Immature natural killer cell (primary cell): ENCODE measurements at places on chromosomes 4 and X. TPM values are rescaled to one million over a fixed set of nuclear protein-coding genes. Genes with fewer than 3 reads are reported as not detected.

The NPY2R gene
- not detected for polyA plus RNA-seq

The USP51 gene
- not detected for polyA plus RNA-seq

The CD99 gene
- 479 TPM for polyA plus RNA-seq

The SLAIN2 gene
- 28.4 TPM for polyA plus RNA-seq

The SRPX gene
- not detected for polyA plus RNA-seq

DNA sequence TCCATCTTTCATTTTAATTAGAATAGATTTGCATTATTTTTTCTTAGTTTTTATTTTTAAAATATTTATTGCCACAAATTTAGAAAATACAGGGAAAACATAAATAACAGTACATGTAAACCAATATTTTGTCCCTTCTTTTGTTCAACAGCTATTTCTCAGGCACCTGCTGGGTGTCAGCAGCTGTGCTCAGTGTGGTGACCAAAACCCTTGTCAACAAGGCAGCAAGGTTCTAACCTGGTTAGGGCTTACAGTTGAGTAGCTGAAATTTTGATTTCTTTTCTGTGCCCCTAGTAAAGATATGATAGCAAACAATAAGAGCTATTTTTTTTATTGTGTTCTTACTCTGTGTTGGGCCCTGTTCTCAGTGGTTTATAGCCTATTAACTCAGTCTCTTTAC, 128.1 kb downstream of the PTTG2 start:
- peaks cover 26% of the 10 kb centered on the region for H3K36me3 ChIP-seq
- peaks cover 16% of the 10 kb centered on the region for H3K4me1 ChIP-seq
- no peak overlapping the region for H3K4me3 ChIP-seq
- no peaks in the 10 kb centered on the region for H3K27me3 ChIP-seq
- H3K27ac ChIP-seq: no peak overlapping the region
- DNase-seq: no peak

DNA sequence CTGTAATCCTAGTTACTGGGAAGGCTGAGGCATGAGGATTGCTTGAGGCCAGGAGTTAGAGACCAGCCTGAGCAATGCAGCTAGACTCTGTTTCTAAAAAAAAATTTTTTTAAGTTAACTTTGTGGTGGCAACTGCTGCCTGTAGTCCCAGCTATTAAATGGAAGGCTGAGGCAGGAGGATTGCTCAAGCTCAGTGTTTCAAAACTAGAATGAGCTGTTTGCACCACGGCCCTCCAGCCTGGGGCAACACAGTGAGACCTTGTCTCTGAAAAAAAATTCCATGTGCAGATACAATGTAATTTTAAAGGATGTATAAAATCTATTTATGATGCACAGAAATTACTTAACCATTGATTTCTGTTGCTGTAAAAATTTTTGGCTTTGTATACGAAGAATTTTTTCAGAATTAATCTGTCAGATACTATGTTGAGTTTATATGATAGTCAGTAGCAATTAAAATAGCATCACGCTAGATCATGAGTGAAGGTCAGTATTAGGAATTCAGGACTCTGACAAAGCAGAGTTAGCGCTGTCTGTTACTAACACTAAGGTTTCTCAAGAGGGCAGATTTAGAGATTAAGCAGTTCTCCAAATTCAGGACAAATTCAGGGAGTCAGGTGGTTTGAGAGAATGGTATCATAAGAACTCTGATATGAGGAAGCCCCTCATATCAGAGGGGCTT, 8.3 kb upstream of the AGA start:
- H3K27me3 ChIP-seq: no peaks in the 10 kb centered on the region
- peaks cover 6% of the 10 kb centered on the region for H3K36me3 ChIP-seq
- H3K4me1 ChIP-seq: peaks cover 10% of the 10 kb centered on the region
- no peak for DNase-seq
- no peak overlapping the region for H3K27ac ChIP-seq

- no peak overlapping the region for H3K27ac ChIP-seq
- no peaks in the 10 kb centered on the region for H3K4me1 ChIP-seq
- no peak overlapping the region for H3K4me3 ChIP-seq
- peaks cover 6% of the 10 kb centered on the region for H3K27me3 ChIP-seq
Observed at GRCh38 chr4:52704133-52704532, 45.0 kb upstream of the USP46 start.

DNA sequence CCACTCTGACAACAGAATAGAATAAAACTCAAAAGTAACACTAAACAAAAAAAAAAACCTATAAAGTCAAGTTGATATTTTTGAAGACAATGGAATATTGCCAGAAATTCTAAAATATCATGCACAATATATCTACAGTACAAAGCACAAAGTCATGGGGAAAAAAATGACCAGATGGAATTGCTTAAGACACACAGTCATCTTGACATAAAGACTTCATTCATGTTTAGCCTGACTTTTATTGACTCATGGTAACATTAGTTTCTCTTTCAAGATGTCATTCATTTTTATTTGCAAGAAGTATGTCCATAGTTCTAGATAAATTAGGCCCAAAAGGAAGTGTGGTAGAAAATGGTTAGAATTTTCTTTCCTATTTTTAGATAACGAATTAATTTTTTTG, 259.1 kb downstream of the CAMK2D start:
- H3K4me1 ChIP-seq: peaks cover 7% of the 10 kb centered on the region
- peaks cover 36% of the 10 kb centered on the region for H3K36me3 ChIP-seq
- no peak overlapping the region for H3K27ac ChIP-seq
- no peak overlapping the region for H3K4me3 ChIP-seq

- H3K27me3 ChIP-seq: peaks cover 19% of the 10 kb centered on the region
- no peaks in the 10 kb centered on the region for H3K36me3 ChIP-seq
- peaks cover 23% of the 10 kb centered on the region for H3K4me1 ChIP-seq
- H3K27ac ChIP-seq: peak overlapping the region; percentile 95
- peak overlapping the region; percentile 82 for H3K4me3 ChIP-seq
Observed at GRCh38 chrX:76148753-76149152, 24.1 kb upstream of the PBDC1 start.

DNA sequence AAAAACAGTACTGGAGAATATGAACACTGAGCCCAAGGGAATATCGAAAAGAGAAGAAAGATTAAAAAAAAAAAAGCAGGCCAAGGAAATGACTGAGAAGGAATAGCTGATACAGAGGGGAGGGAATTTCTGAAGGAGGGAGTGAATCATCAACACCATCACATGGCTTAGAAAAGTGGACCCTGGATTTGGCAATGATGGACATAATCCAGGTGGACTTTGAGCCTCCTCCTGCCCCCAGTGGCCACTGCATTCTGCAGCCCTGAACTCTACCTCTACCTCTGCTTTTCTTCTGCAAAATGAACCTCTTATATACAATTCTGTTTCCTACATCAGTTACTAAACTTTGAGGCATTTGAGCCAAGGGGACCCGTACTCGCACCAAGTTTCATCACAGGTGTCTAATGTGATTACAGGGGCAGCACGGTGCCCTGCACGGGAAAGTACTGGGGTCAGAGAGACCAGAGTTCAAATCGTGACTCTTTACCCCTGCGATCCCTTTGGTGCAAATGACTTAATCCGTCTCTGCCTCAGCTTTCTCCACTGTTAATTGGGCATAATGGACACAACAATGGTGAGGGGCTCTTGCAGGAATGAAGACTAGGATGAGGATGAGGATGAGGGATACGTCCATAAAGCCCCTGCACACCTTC, 1.1 kb downstream of the OCIAD2 start:
- peaks cover 26% of the 10 kb centered on the region for H3K4me1 ChIP-seq
- H3K36me3 ChIP-seq: peaks cover 15% of the 10 kb centered on the region
- H3K27me3 ChIP-seq: peaks cover 2% of the 10 kb centered on the region
- H3K27ac ChIP-seq: peak overlapping the region; percentile 74

- no peak overlapping the region for H3K4me3 ChIP-seq
- no peak overlapping the region for H3K27ac ChIP-seq
- no peaks in the 10 kb centered on the region for H3K27me3 ChIP-seq
- no peak for DNase-seq
- H3K36me3 ChIP-seq: no peaks in the 10 kb centered on the region
- no peaks in the 10 kb centered on the region for H3K4me1 ChIP-seq
Observed at GRCh38 chr4:69070590-69070989, 25.7 kb upstream of the UGT2B7 start.

- no peak for DNase-seq
- no peak overlapping the region for H3K27ac ChIP-seq
- H3K4me3 ChIP-seq: peak overlapping the region; percentile 85
- no peaks in the 10 kb centered on the region for H3K36me3 ChIP-seq
Observed at GRCh38 chr4:3389233-3390215, 52.2 kb upstream of the HGFAC start.

DNA sequence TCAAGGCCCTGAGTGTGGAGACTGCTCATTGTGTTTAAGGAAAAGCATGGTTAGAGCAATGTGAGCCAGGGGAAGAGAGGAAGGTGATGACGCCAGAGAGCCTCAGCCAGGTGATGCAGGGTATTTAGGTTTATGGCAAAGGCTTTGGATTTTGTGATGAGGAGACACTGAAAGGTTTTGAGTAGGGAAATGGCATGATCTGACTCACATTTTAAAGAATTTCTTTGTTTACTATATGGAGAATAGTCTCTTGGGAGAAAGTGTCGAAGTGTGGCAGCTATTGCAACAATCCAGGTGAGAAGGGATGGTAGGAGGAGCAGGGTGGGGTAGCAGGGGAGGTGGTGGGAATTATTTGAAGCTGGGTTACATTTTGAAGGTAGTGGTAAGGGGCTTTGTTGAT, 293.4 kb upstream of the IGFBP7 start:
- no peak overlapping the region for H3K4me3 ChIP-seq
- no peaks in the 10 kb centered on the region for H3K36me3 ChIP-seq
- no peak for DNase-seq
- H3K4me1 ChIP-seq: no peaks in the 10 kb centered on the region

DNA sequence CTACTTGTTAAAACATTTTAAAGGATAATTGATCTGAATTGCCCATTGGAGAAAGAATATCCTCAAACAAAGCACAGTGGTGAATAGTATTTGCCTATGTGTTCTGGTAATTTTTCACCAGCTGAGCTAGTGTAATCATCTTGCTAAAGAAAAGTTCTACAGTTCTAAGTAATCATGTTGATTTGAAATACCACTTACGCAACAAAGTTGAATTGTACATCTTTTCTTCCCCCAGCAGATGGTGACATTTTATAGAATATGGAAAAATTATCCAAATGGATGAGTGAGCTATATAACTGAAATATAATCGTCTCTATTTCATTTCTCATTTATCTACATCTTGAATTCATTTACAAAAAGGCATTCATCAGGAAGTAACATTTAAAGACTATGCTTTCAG, 9.7 kb upstream of the ZNF674 start:
- no peak for DNase-seq
- no peaks in the 10 kb centered on the region for H3K36me3 ChIP-seq
- H3K27me3 ChIP-seq: peaks cover 5% of the 10 kb centered on the region
- H3K27ac ChIP-seq: no peak overlapping the region
- no peaks in the 10 kb centered on the region for H3K4me1 ChIP-seq

GRCh38 chrX:135688137-135688536, 25.3 kb upstream of the CT45A1 start:
- H3K27me3 ChIP-seq: peaks cover 5% of the 10 kb centered on the region
- H3K4me3 ChIP-seq: no peak overlapping the region
- no peaks in the 10 kb centered on the region for H3K4me1 ChIP-seq
- DNase-seq: no peak
- no peak overlapping the region for H3K27ac ChIP-seq
- H3K36me3 ChIP-seq: no peaks in the 10 kb centered on the region

GRCh38 chr4:180280726-180281297, 1962.4 kb upstream of the TENM3 start:
- H3K36me3 ChIP-seq: no peaks in the 10 kb centered on the region
- H3K4me1 ChIP-seq: peaks cover under 1% of the 10 kb centered on the region
- H3K4me3 ChIP-seq: no peak overlapping the region
- no peaks in the 10 kb centered on the region for H3K27me3 ChIP-seq
- no peak for DNase-seq

DNA sequence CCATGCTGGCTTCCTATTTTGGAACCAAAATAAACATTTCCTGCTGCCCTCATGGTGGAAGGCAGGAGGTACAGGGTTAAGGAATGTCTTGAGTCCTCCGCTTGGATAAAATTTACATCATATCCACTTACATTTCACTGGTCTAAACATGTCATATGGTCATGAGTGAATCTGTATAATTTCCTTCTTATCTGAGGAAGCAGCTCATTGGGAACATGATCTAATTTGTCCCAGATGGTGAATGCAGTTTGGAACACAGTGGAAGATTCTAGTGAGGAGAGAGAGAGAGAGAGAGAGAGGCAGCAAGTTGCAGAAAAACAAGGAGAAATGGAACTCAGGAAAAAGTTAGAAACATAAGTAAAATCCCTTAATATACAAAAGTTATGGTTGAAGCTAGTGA, 46.8 kb downstream of the MXRA5 start:
- no peaks in the 10 kb centered on the region for H3K36me3 ChIP-seq
- H3K27ac ChIP-seq: no peak overlapping the region
- H3K4me3 ChIP-seq: no peak overlapping the region
- H3K4me1 ChIP-seq: no peaks in the 10 kb centered on the region
- no peaks in the 10 kb centered on the region for H3K27me3 ChIP-seq
- DNase-seq: no peak

DNA sequence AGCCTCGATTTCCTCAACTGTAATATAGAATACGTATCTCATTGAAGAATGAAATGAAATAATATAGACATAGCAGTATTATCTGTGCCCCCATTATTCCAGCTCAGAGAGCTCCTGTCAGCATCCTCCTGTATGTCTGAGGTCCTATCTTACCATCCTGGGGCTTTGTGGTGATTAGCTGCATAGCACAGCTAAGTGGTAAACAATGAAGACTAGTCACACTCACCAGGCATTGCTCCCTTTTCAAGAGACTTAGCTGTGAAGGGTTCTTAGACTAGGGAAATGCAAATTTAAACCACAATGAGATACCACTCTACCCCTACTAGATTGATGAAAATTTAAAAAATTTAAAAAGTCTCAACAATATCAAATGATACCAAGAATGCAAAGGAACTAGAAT, 172.9 kb downstream of the SLC39A8 start:
- H3K27ac ChIP-seq: no peak overlapping the region
- H3K4me1 ChIP-seq: no peaks in the 10 kb centered on the region
- no peak for DNase-seq
- no peaks in the 10 kb centered on the region for H3K36me3 ChIP-seq

- H3K27me3 ChIP-seq: peaks cover under 1% of the 10 kb centered on the region
- no peak for DNase-seq
- no peak overlapping the region for H3K27ac ChIP-seq
- H3K4me1 ChIP-seq: no peaks in the 10 kb centered on the region
- no peak overlapping the region for H3K4me3 ChIP-seq
Observed at GRCh38 chr4:145527773-145528172, 46.1 kb downstream of the SMAD1 start.

DNA sequence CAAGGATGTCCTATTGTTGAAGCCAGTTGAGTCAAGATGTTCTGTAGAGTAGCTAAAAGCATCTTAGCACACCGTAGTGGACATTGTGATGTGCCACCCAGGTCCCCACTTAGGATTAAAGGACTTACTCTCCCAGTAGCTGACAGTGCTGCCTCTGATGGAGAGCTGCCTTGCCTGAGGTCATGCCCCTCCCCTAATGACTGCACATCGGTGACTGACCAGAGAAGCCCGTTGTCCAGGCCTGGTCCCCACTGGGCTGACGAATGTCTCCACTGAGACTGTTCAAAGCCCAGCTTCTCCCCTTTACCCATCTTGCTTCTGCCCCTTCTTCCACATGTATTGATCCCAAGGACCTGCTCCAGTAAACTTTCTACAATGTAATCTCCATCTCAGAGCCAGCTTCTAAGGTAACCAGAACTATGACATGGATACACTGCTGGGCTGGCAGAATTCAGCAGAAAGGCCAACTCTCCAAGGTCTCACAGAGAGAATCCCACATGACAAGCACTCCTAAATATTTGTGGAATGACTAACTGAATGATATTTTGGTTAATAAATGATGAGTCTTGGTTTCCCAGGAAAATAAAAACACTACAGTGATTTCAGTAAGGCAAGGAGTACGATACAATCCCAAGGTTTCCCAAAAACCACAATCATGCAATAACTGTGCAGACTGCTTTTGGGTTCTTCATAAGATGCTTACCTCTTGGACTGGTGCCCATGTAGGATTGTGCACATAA, 82.4 kb upstream of the TMEM150C start:
- H3K27me3 ChIP-seq: no peaks in the 10 kb centered on the region
- H3K4me1 ChIP-seq: no peaks in the 10 kb centered on the region
- DNase-seq: no peak
